Right ventricle myocardium superior (tissue), 1 donor: ENCODE measurements at places on chromosomes 7 and 10.

GRCh38 chr10:86267286-86268195 is 99.1 kb downstream of the GRID1 start:
- DNase-seq: no peak

DNA sequence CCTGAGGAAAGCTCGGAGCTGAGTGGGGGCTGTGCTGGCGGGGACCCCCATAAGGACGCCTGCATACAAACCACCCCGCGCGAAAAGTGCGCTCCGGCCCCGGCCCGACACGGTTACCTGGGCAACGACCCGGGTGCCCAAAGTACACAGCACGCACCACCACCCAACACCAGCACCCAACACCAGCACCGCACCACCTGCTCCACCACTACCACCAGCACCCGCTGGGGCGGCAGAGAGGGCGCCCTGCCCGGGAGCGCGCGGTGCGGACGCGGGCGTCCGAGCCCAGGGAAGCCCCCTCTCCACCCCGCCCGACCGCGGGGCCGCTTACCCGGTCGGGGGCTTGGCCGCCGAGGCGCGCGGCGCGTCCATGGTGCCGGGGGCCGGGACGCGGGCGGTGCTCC is 345 bp downstream of the COBL start:
- no peak for DNase-seq

DNA sequence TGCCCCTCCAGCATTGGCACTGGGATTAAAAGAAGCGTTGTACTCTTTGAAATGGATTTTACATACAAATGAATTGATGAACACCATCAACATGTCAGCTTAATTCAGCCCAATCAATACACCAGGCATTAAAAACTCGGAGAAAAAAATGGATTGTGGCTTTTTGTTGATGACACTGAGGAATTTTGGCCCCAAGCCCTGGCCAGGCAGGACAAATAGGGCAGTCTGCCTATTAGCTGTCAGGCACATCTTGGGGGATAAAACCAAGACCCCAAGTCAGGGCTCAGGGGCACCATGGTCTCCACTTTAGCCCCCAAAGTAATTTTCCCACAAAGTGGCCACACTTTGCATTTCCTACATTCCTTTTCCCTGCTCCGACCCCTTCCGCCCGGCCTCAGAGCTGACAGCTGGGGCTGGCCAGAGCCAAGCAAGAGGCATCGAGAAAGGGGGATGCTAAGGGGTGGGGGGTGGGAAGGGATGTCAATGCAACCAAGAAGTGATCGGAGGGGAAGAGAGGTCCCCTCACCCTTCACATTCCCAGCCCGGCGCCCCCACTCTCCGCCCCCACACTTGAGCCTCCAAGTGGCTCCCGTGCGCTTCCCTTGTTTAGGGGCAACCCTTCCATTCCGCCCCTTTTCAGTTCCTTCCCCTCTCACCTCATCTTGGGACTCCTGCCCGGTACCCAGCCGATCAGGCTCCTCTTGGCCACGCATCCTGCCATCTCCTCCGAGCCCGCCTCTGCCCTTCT is 711 bp downstream of the HIP1 start:
- no peak for DNase-seq

GRCh38 chr7:34718867-34719266 is 60.8 kb downstream of the NPSR1 start:
- DNase-seq: no peak

DNA sequence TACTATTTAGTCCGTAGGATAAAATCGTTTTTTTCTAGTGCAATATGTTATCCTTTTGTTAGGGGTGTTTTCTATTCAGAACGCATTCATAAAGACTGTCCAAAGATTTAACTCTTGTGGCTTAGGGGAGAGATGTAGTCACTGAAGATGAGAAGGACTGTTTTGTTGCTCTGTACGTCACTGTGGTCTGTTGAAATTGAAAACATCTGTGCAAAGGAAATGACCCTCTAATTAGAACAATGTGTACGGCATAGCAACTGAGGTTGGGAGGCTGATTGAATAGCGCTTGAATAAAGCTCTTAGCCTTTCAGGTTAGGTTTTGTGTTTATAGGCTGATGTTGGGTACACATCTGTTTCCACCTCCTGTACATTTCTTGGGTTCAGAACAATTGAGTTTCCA is 453.4 kb upstream of the AKR1E2 start:
- no peak for DNase-seq

DNA sequence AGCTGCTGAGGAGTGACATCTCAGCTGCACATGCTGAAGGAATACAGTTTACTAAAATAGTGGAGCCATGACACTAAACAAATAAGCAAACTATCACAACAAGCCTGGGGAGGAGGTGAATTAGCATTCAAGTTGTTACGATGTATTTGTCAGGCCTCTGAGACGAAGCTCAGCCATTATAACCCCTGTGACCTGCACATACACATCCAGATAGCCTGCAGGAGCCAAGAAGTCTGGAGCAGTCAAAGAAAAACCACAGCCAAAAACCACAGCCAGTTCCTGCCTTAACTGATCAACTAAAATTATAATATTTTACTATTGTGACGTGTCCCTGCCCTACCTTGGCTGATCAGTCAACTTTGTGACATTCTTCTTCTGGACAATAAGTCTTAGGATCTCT is 68.6 kb downstream of the NSUN6 start:
- no peak for DNase-seq

DNA sequence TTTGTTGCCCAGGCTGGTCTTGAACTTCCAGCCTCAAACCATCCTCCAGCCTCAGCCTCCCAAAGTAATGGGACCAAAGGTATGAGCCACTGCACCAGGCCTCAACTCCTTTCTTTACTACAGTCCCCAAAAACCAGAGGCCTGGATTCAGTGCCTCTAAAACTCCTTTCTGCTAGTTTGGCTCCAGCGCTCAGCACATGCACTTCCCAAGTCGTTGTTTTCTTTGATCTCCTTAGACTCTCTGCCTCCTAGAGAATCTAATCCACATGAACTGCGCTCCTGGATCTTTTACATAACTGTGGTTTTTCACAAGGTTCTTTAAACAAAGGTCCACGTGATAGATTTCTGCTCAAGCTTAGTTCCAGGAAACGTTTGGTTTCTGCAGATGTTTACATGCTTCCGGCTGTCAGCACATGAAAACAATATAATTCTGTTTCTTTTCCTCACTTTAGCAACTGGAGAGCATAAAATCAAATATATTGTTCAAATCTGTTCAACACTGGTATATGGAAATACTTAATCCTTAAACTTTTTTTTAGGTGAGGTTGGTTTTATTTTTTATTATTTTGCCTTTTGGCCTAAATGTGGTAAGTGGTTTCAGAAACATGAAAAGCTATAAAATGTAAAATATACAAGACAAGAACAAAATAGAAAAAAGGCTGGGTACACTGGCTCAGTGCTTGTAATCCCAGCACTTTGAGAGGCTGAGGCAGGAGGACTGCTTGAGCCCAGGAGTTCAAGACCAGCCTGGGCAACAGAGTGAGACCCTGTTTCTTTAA is 270.5 kb upstream of the MKLN1 start:
- no peak for DNase-seq

GRCh38 chr10:60823324-60823723 is 45.0 kb downstream of the CDK1 start:
- DNase-seq: no peak

DNA sequence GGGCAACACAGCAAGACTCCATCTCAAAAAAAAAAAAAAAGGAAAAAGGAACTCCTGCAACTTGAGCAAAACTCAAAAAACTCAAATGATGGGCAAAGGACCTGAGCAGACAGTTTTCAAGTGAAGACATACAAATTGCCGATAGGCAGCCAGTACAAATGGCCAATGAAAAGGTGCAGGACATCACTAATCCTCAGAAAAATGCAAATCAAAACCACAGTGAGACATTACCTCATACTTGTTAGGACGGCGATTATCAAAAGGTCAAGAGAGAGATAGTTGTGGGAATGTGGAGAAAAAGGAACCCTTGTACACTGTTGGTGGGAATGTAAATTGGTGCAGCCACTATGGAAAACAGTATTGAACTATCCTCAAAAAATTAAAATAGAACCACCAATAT is 16.8 kb downstream of the SVOPL start:
- no peak for DNase-seq

- DNase-seq: peak; percentile 79
Measured at GRCh38 chr10:70549962-70550458, 52.5 kb downstream of the PRF1 start.

DNA sequence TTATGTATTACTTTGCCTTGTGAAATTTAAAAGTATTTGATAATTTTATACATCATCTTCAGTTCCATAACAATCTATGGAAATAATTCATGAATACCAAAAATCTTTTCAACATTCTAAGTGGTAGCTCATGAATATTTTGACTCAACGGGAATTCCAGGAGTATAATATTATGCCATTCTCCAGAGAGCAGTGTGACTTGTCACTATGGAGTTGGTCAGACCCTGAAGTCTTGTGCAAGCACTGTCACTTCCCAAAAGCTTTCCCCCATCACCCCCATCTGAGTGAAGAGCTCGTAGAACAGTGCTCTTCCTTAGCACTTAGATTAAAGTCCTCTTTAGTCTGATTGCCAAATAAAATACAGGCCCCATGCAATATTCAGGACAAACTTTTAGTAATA is 29.4 kb upstream of the CCNJ start:
- no peak for DNase-seq

DNA sequence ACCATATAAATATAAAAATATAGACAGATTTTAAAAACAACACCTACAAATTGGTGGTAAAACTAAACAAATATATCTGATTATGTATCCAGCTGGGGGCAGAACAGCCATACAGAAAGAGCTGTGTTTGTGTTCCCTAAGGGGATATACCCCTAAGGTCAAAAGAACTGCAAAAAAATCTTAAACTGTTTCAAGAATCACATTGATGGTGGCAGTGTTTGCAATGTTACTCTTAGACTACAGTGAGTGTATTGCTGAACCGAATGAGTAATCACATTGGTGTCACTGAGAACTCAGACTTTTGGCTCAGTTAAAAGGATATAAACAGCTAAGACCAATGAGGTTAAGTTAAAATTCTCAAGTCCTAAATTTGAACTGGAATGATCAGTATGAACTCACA is 27.1 kb upstream of the PTPRN2 start:
- DNase-seq: no peak

- no peak for DNase-seq
Measured at GRCh38 chr10:89798092-89798491, 96.7 kb downstream of the KIF20B start.

GRCh38 chr7:5497295-5498103 is 73.9 kb upstream of the TNRC18 start:
- no peak for DNase-seq

- DNase-seq: no peak
Measured at GRCh38 chr7:83478616-83479015, 170.3 kb downstream of the SEMA3E start.

DNA sequence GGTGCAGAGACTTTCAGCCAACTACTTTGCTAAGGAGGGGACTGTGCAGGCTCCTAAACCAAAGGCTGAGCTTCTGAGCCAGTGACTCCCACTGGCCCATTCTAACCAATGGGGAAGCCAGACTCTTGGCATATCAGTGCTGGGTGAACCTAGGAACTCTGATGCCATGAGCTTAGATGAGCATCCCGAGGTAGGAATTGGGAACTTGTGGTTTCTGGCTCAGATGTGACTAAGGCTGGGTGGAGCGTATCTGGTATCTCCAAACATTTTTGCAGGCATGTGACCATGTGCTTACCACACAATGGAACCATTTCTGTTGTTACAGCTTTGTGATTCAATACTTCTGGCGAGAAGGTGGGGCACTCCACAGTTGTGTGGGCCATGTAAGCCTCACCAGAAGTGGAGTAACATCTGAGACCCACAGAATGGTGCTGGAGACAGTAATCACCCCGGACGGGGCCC is 2.5 kb upstream of the AVPI1 start:
- no peak for DNase-seq

DNA sequence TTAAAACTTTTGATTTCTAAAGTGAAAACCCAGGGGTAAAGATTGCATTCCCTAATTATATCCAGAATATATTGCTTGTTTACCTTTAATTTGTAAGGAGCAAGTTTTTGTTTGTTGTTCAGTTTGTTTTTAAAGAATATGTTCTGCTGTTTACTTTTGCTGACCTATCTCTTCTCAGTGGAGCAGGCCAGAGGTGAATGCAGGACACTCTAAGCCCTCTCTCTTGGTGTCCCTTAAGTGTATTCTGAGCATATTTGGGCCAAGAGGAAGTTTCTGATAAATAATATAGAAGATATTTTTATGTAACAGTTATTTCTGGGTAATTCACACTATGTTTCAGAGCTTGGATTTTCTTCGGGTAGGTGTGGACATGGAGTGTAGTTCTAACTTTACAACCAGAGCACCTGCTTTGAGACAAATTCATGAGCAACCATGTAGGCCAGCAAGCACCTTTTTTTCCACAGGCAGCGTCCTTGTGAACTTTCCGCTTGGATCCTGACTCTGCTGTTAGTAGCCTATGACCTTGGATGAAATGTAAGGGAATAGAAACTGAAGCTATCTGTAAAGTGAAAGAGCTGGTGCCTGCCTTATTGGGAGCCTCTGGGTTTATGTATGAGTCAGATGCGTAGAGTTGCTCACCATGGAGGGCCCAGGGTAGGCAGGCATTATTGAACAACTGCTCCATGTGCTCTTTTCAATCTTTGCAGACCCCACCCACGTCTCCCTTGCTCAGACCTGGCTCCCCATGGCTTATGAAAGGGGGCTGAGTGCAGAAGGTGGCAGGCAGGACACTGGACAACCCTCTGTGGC is 16.1 kb downstream of the OGDH start:
- no peak for DNase-seq

DNA sequence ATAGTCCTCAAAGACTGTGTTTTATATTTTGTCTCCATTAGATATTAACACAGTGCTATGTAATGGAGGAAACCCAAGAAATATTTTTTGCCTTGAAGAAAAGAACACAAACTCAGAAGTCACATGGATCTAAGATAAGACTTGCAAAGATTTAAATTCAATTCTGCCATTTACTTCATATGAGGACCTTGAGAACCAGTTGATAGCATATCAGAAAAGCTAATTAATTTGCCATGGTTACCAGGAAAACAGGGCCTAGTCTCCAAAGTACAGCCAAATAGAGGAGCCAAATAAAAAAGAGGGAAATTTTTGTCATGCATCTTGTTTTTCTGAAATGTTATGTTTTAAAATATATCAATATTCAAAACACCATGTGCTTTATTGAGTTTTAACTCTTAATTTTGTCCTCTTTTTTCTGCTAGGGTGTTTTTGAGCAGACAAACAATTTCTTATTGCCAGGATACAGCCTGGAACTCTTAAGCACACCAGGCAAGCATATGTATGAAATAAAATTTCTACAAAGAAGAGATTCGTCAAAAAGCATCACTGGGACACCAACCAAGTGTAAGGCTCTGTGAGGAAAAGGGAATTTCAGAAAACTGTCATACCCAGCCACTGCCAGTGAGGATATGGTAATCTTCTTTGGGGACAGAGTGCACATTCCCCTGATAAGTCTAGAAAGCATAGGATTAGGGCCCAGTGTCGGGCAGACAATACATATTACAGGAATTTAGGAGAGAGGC is 10.6 kb upstream of the TOMM7 start:
- DNase-seq: no peak
